Large intestine (tissue), 12 donors: ENCODE measurements at places on chromosomes 6 and 20.

GRCh38 chr20:8571611-8572010 is 439.5 kb downstream of the PLCB1 start:
- no peak overlapping the region for H3K27ac ChIP-seq
- H3K4me3 ChIP-seq = no peak overlapping the region
- no peaks in the 10 kb centered on the region for H3K4me1 ChIP-seq
- H3K36me3 ChIP-seq = no peaks in the 10 kb centered on the region
- H3K27me3 ChIP-seq = no peaks in the 10 kb centered on the region

DNA sequence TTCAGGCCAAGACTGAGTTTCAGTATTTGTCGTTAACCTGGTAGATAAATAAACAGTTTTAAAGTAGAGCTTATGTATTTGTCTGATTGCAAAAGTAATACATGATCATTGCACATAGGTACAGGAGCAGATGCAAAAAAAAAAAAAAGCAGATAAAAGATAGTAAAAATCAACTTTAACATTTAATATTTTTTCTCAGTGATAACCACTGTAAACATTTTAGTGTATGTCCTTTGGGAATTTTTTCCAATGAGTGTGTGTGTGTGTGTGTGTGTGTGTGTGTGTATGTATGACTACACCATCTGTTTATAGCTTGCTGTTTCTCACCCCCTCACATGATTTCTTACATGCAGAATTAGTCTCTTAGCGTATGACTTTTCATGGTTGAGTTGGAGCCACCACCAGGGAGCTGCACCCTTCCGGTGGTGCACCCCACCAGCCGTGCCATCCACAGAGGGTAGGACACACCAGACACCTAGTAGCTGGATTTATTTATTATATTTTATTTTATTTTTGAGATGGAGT is 26.3 kb downstream of the WRNIP1 start:
- H3K4me1 ChIP-seq = peaks cover 4% of the 10 kb centered on the region
- H3K4me3 ChIP-seq = no peak overlapping the region
- peaks cover 2% of the 10 kb centered on the region for H3K36me3 ChIP-seq
- no peaks in the 10 kb centered on the region for H3K27me3 ChIP-seq
- DNase-seq = no peak
- peak overlapping the region; percentile 20 for H3K27ac ChIP-seq

DNA sequence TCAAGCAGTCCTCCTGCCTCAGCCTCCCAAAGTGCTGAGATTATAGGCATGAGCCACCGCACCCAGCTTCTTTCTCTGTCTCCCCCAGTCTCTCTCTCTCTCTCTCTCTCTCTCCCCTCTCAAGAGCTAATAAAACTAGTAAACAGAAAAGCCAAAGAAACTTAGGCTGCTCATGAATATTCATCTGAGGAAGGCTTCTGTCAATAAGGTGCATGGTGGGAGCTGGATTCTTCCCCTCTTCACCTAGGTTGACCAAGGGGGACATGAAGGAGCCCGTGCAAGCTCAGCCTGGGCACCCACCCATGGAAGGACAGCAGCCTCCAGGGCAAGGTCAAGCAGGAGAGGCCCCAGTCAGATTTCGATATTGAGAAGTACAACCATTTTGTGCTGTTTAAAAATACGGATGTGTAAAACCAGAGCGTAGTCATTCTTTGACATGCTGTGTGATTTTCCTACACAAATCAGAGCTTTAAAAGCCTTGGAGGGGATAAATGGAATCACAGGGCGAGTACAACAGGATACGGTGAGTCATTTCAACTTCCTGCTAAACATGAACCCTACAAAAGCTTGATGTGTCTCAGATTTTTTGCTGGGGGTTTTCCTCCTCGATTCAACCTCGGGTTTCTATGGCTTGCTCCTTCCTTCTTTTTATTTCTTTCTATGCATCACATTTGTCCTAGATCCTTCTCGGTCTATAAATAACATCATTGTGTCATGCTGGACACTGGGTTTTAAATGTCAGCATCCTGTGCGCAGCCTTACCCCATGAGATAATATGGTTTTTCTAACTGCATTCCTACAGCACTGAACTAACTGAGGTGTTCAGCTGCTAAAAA is 368.9 kb upstream of the JARID2 start:
- no peak overlapping the region for H3K4me3 ChIP-seq
- H3K27me3 ChIP-seq = no peaks in the 10 kb centered on the region

DNA sequence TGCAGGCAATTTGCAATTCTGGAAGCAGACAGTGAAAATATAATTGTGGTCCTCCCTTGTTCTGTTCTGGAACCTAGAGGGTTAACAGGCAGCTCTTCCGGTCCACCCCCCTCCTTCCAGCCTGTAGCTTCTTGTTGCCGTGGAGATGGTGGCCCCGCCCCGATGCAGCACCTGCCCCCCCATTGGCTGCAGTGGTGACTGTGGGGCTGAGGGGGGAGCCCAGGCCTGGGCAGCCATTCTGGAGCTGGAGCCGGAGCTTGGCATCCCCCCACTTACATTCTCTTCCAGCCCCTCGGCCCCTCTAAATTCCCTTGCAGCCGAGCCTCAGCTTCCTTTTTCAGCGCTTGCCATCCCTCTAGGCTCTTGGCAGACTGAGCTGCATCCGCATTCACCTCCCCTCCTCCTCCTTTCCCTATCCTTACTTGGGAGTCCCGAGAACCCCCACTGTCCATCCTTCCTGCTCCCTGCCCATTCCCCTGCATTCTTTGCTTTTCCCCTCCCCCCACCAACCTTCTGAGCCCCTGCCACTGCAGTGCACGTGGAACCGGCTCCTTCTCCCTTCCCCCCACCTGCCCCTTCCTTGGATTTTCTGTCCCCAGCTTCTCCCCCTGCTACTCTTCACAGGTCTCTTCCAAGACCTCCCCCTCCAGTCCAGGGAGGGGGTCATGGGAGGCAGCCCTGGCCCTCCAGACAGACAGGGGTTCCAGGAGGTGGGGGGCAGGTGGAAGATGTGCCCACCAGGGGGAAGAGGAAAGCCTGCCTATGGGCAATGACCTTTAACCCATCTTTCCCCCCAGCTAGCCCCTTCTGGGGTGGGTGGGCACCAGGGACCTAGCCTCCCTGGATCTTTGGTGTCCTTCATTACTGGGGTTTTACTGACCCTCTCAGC is 11.4 kb downstream of the SYNGAP1 start:
- H3K36me3 ChIP-seq = peaks cover 11% of the 10 kb centered on the region
- H3K4me1 ChIP-seq = peaks cover 39% of the 10 kb centered on the region
- DNase-seq = no peak
- no peak overlapping the region for H3K4me3 ChIP-seq
- peak overlapping the region; percentile 21 for H3K27ac ChIP-seq
- H3K27me3 ChIP-seq = no peaks in the 10 kb centered on the region

- H3K27me3 ChIP-seq = no peaks in the 10 kb centered on the region
- H3K4me3 ChIP-seq = no peak overlapping the region
- H3K4me1 ChIP-seq = no peaks in the 10 kb centered on the region
- peaks cover 22% of the 10 kb centered on the region for H3K36me3 ChIP-seq
- H3K27ac ChIP-seq = no peak overlapping the region
These were observed 10.6 kb upstream of the EFHC1 start for GRCh38 chr6:52409499-52409898.

DNA sequence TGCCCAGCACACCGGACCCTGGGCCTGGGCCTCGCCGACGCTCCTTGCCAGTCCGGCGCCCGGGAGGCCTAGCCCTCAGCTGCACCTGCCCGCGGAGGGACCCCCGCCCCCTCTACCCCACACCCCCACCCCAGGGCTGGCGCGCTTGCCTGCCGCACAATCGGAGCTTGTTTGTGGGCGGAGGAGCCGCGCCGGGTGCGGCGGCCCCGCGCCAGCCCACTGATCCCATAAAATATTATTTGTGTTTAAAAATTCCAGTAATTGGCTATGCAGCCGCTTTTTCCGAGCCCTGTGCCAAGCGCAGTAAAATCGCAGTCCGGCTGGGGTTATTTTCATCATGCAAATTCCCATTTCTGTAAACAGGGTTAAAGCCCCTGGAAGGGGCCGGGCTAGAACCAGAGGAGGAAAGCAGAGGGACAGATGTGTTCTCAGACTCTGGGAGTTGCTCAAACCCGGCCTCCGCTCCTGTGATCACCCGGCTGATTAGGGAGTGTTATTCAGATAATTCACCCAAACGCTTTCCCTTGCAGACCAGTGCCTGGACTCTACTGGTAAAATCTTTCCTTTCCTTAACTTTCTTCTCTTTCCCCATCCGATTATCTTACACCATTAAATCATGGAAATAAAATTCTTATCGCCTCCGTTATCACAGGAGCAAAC is 93.1 kb downstream of the NCR2 start:
- H3K4me1 ChIP-seq = peaks cover 45% of the 10 kb centered on the region
- H3K27me3 ChIP-seq = peaks cover 18% of the 10 kb centered on the region
- peak overlapping the region; percentile 50 for H3K27ac ChIP-seq
- DNase-seq = no peak

- no peak for DNase-seq
- no peaks in the 10 kb centered on the region for H3K36me3 ChIP-seq
- H3K4me3 ChIP-seq = no peak overlapping the region
- H3K27ac ChIP-seq = no peak overlapping the region
- peaks cover 19% of the 10 kb centered on the region for H3K4me1 ChIP-seq
- H3K27me3 ChIP-seq = no peaks in the 10 kb centered on the region
These were observed 68.2 kb upstream of the EYA2 start for GRCh38 chr20:46826343-46826984.

DNA sequence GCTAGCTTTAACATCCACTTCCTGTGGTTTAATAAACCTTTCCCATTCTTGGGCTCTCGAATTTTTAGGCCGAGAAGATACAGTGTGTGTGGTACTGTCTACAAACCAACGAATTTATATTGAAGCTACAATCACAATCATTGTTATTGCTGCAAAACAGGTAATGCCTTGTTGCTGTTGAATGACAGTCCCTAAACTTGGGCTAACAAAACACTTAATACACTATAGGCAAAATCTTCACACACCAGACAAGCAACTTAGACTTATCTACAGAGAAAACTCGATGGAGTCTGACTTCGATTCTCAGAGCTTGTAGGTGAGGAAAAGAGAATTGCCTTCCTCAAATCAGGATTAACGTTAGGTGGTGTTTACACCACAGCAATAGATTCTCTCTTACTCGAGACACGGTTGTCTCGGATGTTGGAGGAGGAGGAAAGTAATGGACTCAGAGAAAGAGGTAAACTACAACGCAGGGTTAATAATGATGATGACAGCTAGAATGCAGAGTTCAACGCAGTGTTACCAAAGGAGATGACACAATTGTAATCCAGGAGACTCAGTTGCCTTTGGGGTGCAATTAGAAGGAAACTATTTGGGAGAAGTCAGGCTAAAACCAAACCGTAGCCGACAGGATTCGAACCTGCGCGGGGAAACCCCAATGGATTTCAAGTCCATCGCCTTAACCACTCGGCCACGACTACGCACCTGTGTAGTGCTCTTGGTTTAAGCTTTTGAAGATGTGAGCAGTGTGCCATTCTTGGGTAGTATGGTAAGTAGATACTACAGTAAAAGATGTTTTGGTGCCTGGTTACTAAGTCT is 32.5 kb upstream of the ZNF184 start:
- H3K27ac ChIP-seq = no peak overlapping the region
- DNase-seq = no peak
- no peak overlapping the region for H3K4me3 ChIP-seq
- H3K36me3 ChIP-seq = no peaks in the 10 kb centered on the region
- H3K4me1 ChIP-seq = no peaks in the 10 kb centered on the region
- H3K27me3 ChIP-seq = peaks cover 19% of the 10 kb centered on the region

DNA sequence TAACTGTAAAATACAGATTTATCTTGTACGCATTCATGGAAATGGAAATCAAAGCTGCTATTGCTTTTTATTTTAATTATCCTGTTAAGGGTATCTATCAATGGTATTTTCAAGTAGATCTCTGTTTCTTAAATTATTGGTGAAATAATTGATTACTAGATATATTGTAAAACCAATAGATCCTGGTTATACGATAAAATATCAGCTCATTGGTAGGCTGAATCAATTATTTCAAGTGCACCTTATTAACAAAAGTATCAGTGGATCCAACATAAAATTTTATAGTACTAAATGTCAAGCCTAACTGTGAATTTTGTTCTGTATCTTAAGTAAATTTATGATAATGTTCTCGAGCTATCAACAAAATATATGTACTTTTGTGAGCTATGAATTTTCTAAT is 21.8 kb downstream of the PARD6B start:
- peaks cover 10% of the 10 kb centered on the region for H3K4me1 ChIP-seq
- no peaks in the 10 kb centered on the region for H3K27me3 ChIP-seq
- H3K27ac ChIP-seq = no peak overlapping the region
- no peak for DNase-seq
- H3K36me3 ChIP-seq = peaks cover 16% of the 10 kb centered on the region
- no peak overlapping the region for H3K4me3 ChIP-seq

DNA sequence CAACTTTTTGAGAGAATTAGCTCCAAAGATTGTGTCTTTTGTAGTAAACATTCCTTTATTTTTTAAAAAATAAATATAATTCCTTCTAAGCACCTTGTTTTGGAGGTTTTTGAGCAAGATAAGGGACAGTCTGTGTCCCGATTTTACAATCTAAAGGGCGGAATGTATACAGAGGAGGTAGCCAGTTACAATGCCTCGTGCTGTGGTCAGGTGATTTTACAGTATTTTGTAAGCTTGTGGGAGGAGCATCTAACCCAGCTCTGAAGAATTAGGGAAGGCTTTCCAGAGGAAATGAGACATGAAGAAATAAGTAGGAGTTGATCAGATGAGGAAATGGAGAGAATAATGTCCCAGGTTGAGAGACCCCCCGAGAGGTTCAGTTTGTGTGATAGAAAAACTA is 1.3 kb downstream of the HINT3 start:
- peak overlapping the region; percentile 80 for H3K4me3 ChIP-seq
- peak overlapping the region; percentile 73 for H3K27ac ChIP-seq
- no peaks in the 10 kb centered on the region for H3K27me3 ChIP-seq
- DNase-seq = peak; percentile 88
- H3K4me1 ChIP-seq = no peaks in the 10 kb centered on the region

- H3K36me3 ChIP-seq = peaks cover 2% of the 10 kb centered on the region
- H3K4me1 ChIP-seq = no peaks in the 10 kb centered on the region
- H3K27me3 ChIP-seq = no peaks in the 10 kb centered on the region
- no peak overlapping the region for H3K27ac ChIP-seq
- no peak overlapping the region for H3K4me3 ChIP-seq
- DNase-seq = no peak
These were observed 137.1 kb downstream of the ADGRG6 start for GRCh38 chr6:142438898-142439297.

DNA sequence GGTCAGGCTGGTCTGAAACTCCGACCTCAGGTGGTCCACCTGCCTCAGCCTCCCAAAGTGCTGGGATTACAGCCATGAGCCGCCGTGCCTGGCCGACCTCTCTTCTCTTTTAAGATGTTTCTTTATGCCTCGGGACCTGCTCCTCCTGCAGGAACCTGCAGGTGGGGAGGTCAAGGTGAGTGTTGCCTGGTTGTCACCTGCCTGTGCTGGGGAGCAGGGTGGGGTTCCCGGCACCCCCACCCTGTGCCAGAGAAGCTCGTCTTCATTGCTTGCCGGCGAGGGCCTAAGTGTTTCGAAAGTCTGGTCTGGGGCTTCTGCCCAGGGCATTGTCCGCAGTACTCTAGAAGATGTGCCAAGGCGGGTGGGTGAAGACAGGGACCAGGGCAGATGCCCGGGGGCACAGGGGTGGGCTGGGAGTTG is 36.0 kb downstream of the SYNJ2 start:
- no peaks in the 10 kb centered on the region for H3K27me3 ChIP-seq
- H3K4me3 ChIP-seq = no peak overlapping the region
- no peak overlapping the region for H3K27ac ChIP-seq
- no peak for DNase-seq

GRCh38 chr6:53861518-53861917 is 66.7 kb downstream of the LRRC1 start:
- H3K4me3 ChIP-seq = no peak overlapping the region
- no peaks in the 10 kb centered on the region for H3K4me1 ChIP-seq
- H3K27ac ChIP-seq = no peak overlapping the region
- DNase-seq = no peak
- H3K36me3 ChIP-seq = no peaks in the 10 kb centered on the region

- H3K27ac ChIP-seq = peak overlapping the region; percentile 1
- H3K4me1 ChIP-seq = peaks cover 11% of the 10 kb centered on the region
- peak overlapping the region; percentile 90 for H3K4me3 ChIP-seq
- no peaks in the 10 kb centered on the region for H3K27me3 ChIP-seq
These were observed 504 bp downstream of the VPS16 start for GRCh38 chr20:2840967-2841531.
